ENCODE measurements at places on chromosomes 16 and 17. TPM values are rescaled to one million over a fixed set of nuclear protein-coding genes. Genes with fewer than 3 reads are reported as not detected.

DNA sequence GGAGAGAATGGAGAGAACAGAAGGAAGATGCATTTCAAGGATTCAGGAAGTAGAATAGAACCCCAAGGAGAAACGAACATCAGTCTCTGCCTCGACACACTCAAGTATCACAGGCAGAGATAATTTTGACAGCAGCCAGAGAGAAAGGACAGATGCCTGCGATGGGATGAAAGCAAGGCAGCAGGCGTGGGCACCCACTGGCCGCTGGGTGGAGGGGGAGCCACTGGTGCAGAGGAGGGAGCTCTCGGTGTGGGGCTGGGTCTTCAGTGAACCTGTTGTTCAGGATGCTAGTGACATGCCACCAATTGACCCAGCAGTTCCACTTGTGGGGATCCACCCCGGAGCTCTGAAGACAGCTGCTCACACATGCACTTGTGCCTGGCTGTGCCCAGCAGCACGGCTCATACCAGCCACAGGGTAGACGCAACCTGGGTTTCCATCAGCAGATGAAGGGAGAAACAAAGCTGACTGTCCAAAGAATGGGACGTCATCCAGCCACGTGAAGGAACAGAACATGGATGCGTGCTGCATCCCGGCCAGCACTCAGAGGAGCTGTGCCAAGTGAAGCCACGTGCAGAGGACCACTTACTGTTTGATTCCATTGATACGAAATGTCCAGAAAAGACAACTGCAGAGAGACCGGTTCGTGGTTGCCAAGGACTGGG is 127.0 kb downstream of the BANP start:
- no peaks in the 10 kb centered on the region for H3K27me3 ChIP-seq
- no peak overlapping the region for H3K4me3 ChIP-seq
- H3K36me3 ChIP-seq, result peaks cover 27% of the 10 kb centered on the region
- H3K4me1 ChIP-seq, result no peaks in the 10 kb centered on the region

DNA sequence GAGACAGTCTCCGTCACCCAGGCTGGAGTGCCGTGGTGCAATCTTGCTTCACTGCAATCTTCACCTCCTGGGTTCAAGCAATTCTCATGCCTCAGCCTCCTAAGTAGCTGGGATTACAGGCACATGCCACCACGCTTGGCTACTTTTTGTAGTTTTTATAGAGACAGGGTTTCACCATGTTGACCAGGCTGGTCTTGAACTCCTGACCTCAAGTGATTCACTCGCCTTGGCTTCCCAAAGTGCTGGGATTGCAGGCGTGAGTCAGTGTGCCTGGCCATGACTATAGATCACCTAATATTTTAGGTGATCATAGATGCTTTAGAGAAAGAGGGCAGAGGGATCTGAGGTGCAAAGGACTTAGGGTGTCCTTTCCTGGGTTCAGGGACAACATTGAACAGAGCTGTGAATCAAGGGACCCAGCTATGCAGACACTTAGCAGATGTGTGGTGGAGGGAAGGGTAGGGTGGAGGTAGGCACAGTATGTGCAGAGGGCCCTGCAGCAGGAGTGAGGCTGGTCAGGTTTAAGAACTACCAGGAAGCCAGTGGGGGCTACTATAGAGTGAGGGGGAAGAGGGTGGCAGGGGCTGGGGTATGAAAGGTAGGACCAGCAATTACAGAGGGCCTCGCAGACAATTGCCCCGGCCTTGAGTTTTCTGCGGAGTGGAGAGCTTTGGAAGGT is 116.5 kb downstream of the CMIP start:
- DNase-seq, result no peak
- no peak overlapping the region for H3K4me3 ChIP-seq
- no peak overlapping the region for H3K27ac ChIP-seq
- H3K4me1 ChIP-seq, result no peaks in the 10 kb centered on the region
- H3K27me3 ChIP-seq, result no peaks in the 10 kb centered on the region

DNA sequence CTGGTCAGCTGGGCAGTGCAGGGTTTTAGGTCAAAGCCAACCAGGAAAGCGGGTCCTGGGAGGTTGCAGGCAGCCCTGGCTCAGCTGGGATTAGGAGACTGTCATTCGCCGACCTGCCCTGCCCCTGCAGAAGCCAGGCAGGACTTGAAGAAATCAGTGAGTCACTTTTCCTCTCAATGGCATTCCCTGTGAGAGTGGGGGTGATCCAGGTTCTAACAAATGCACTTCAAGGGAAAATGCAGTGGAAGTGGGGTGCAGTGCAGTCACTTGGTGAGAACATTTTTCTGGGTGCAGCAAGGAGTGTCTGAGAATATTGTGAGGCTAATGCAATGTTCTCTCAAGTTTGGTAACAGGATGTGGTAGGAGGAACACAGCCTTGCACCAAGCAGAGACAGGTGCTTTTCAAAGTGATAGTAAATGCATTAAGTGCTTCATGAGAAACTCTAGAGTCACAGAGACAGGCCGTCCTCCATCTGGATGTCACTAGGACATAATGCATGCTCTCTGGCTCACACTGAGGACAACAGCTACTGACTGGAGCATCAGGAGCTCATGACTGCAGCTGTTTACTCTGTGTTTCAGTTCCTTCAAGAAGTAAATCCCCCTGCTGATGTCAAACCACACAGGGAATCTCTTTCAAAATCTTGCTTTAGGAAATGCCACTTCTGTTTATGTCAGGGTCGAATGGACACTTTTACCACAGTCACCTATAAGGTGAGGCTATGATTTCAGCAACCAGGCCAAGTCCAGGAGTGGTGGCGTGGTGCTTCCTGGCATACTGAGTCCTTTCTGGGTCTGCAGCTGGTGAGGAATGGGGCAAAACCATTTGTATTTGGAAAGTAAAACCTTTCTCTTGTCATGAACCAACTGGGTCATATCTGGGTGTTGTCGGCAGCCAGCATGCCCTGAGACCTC is 16.7 kb downstream of the CDK5R1 start:
- peaks cover 67% of the 10 kb centered on the region for H3K4me1 ChIP-seq
- peak overlapping the region; percentile 91 for H3K27ac ChIP-seq
- no peaks in the 10 kb centered on the region for H3K27me3 ChIP-seq
- no peak for DNase-seq
- H3K36me3 ChIP-seq, result no peaks in the 10 kb centered on the region
- H3K4me3 ChIP-seq, result peak overlapping the region; percentile 11

DNA sequence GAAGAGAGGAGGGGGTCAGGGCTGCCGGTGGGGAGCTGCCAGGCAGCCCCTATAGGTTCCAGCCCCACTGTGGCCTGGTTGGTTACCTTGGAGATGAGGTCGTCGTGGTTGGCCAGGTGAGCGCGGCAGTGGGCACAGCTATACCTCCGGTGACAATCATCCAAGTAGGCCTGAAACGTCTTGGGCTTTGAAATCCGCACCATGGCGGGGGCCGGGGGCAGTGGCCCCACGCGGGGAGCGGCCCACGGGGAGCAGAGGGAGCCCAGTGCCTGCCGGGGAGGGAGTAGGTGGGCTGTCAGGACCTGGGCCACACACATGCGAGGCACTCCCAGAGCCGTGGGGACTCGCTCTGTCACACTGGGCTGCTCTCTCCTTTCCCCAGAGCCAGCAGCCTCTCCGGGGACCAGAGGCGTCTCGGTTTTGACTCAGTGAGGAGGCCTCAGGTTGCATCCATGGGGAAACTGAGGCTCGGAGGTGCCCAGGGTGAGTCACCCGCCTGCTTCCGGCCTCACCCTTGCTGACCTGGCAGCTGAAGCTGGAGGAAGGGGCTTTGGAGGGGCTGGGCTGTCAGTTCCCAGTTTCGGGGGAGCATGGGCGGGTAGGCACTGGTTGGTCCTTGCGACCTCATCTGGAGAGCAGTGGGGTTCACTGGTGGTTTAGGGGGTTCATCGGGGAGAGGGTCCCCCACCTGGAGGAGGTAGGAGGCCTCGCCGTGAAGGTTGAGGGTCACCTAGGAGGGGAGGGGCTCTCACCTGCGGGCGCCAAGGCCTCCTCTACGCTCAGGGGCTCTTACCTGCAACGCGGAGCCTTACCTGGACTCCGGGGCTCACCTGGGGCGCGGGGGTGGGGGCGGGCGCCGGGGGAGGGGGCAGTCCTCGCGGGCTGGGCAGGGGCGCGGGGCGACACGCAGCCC is 591 bp downstream of the YPEL3 start:
- peak; percentile 40 for DNase-seq
- H3K4me1 ChIP-seq, result peaks cover 59% of the 10 kb centered on the region
- H3K27ac ChIP-seq, result peak overlapping the region; percentile 87
- H3K27me3 ChIP-seq, result no peaks in the 10 kb centered on the region
- H3K36me3 ChIP-seq, result peaks cover 21% of the 10 kb centered on the region

DNA sequence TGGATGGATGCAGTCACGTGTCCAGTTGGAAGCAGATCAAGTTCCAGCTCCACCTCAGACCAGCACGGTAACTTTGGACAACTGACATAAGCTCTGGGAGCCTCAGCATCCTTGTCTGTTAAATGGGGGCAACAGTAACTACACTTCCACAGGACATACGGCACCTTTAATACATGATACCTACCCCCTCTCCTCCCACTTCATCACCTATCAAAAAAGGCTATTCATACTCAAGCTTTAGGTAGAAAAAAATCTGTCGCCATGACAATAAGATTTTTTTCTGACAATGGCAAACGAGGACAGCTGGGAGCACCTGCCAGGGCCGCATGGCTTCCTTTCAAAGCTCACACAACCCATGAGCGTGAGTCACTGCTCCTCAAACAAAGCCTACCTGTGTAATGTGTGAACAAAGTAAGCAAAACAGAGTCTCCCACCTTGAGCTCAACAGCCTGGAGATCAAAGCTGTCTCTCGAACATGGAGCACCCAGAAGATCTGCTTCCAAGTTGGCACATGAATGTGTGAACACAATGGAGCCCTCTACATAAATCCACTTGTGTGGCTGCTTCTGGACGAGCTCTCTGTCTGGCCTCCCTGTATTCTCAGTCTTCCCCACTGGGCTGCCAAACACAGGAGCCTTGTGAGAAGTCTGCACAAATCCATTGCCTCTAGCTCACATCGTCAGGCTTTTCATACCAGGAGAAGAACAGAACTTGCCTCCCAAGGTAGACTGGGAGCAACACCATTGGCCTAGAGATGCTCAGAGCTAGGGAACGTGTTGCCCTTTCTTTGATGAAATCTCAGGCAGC is 459.7 kb downstream of the SOX9 start:
- no peak for DNase-seq
- H3K4me3 ChIP-seq, result no peak overlapping the region
- no peak overlapping the region for H3K27ac ChIP-seq
- no peaks in the 10 kb centered on the region for H3K4me1 ChIP-seq
- no peaks in the 10 kb centered on the region for H3K36me3 ChIP-seq

GRCh38 chr16:73053364-73054124 is 5.6 kb upstream of the ZFHX3 start:
- no peak overlapping the region for H3K27ac ChIP-seq
- H3K27me3 ChIP-seq, result peaks cover 10% of the 10 kb centered on the region
- peaks cover 2% of the 10 kb centered on the region for H3K4me1 ChIP-seq
- DNase-seq, result no peak

- H3K36me3 ChIP-seq, result no peaks in the 10 kb centered on the region
- no peak for DNase-seq
- H3K27me3 ChIP-seq, result no peaks in the 10 kb centered on the region
Measured at GRCh38 chr17:51372345-51373004, 112.1 kb downstream of the UTP18 start.

Gene ZSCAN10
- 0.56 TPM for total RNA-seq

Gene ASGR1
- 0.85 TPM for total RNA-seq

Gene ZNF629
- 1.6 TPM for total RNA-seq

Gene KRT12
- not detected for total RNA-seq

All from CD4-positive, alpha-beta T cell (primary cell).